ENCODE measurements at places on chromosomes 4 and X. TPM values are rescaled to one million over a fixed set of nuclear protein-coding genes. Genes with fewer than 3 reads are reported as not detected.

DNA sequence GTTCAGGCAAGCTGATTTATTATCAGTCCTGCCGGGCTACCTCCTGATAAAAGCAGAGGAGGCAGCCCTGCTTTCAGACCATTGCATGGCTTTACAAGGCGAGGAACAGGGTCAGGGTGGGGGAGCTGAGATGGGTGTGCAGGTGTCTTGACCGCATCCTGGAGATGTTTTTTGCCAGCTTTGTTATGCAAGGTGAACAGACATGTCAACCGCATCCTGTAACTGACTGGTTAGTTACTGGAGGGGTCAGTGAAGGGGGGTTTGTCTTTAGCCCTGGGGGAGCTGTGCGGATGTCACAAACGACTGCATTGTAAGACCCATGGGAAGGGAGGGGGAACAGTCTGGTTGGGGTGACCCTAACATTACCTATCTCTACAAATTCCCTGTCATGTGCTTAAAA lies 10.0 kb downstream of the ADAM29 start:
- DNase-seq: no peak

- DNase-seq: no peak
Measured at GRCh38 chr4:163523791-163524365, 29.4 kb downstream of the TMA16 start.

- no peak for DNase-seq
Measured at GRCh38 chr4:130077275-130077674, 981.3 kb downstream of the C4orf33 start.

DNA sequence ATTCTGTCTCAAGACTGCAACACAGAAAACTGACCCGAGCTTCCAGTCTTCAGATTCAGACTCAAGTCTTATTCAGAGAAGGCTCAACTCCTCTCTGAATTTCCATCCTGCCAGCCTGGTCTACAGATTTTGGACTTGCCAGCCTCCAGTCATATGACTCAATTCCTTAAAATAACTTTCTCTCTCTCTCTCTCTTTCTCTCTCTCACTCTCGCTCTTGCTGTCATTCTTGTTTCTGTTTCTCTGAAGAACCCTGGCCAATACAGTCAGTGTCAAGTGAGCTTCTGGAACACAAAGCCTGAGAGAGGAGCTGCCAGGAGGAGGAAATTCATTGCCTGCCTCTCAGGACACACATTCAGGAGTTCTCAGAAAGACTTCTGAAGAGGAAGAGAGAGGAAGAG lies 154.9 kb downstream of the PARM1 start:
- no peak for DNase-seq

DNA sequence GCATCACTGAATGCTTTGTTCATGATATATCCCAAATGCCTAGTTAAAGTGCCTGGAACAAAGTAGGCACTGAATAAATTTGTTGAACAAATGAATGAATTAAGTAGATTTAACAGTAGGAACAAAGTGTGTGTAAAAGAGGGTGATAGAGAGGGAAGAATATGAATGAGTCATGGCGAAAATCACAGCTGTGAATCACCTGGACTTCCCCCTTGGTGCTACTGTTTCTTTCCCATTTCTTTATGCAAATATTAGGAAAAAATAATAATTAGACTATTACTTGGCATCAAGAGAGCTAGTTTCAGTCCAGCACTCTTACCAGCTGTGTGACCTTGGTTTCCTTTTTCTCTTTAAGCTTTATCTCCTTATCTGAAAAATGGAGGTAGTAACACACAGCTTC lies 9.2 kb downstream of the SPIN3 start:
- no peak for DNase-seq

- no peak for DNase-seq
Measured at GRCh38 chr4:23981328-23981727, 91.5 kb upstream of the PPARGC1A start.

- no peak for DNase-seq
Measured at GRCh38 chr4:178633263-178633662, 1191.0 kb upstream of the AGA start.

GRCh38 chr4:182688081-182688480 lies 229.1 kb downstream of the DCTD start:
- DNase-seq: peak; percentile 76

- no peak for DNase-seq
Measured at GRCh38 chr4:35494955-35495354, 749.4 kb downstream of the ARAP2 start.

GRCh38 chr4:26962720-26963119 lies 102.1 kb downstream of the STIM2 start:
- no peak for DNase-seq

- no peak for DNase-seq
Measured at GRCh38 chr4:73234712-73235111, 23.9 kb downstream of the ANKRD17 start.

- DNase-seq: no peak
Measured at GRCh38 chr4:80918004-80918403, 112.5 kb upstream of the BMP3 start.

- DNase-seq: no peak
Measured at GRCh38 chrX:64330284-64330683, 65.0 kb downstream of the MTMR8 start.

DNA sequence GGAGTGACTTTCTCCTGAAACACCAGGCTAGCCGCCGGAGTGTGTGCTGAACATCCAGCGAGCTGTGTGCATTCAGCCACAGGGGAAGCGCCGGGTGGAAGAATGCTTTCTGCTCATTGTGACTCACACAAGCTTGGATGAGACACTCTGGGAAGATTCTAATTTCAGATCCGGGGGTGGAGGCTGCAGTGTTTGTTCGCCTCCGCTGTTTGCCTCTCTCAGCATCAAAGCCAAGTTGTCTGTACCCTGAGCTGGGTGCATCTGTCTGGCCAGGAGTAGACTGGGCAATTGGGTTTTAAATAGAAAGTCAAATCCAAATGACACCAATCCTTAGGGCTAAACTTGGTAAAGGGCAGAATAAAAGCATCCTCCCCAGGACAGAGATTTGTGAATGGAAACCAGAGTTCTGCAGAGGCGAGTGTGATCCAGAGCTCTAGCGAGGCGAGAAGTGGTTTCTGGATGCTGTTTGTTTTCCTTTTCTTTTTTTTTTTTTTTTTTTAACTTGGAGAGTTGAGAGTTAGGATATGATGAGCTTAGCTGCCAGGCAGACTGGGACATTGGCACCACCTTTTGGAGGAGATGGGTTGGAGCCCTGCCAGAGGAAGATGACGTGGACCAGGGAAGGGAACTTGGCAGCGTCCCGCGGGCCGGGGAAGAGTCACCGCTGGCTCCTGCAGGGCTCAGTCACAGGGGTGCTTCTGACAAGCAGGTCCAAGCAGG lies 196.0 kb upstream of the PSAPL1 start:
- DNase-seq: no peak

DNA sequence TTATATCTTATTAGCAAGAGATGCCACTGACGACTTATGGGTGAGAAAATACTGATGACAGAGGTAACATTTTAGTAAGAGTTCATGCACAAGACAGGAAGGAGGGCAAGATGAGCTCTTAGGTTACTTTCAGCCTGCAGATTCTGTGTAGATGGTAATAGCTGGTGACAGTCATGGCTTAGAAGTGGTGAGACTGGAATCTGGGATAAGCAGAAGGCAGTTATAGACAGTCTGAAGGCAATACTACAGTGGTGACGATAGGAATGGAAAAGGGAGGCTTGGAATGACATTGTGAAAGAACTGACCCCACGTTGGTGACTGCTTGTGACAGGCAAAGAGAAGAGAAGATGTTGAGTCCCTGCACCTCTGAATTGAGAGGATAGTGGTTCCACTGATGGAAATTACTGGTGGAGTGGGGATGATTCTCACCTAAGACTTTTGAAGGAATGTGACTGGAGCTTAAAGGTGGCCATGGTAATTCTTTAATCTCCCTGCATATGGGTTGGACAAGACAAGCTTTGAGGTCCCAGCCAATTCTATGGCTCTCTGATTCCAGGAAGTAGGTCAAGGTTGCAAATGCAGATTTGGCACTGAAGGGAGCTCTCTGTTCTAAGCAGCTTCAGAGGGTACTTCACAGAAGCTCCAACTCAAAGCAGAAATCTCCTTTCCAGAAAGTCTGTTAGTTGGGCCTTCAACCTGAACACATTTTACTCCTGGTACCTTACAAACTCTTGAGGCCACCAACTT lies 99.7 kb downstream of the RASL11B start:
- DNase-seq: no peak

DNA sequence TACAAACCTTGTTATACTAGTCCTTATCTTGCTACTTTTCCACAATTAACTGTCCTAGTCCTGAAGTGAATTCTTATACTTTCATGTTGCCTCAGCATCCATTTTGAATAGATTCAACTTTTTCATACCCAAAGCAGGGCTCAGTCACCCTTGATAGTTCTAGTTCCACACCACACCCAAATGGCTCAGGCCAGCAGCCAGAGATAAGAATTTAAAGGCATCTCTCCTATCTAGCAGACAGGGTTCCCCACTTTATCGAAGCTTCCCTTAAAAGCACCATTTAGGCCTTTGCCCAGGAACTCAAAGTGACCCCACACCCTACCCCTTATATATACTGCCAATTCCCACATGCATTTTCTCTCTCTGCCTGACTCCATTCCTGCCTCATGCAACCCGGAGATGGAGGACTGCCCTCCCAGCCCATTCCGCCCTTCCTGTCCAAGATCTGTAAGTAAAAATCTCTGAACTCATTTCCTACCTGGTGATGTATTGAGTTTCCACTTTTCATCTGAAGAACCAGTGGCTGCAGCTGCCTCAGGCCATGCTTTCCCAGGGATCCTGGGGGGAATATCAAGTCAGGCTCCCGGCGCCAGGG lies 63.7 kb upstream of the TXK start:
- no peak for DNase-seq

- DNase-seq: no peak
Measured at GRCh38 chr4:130851932-130852331, 1756.0 kb downstream of the C4orf33 start.

DNA sequence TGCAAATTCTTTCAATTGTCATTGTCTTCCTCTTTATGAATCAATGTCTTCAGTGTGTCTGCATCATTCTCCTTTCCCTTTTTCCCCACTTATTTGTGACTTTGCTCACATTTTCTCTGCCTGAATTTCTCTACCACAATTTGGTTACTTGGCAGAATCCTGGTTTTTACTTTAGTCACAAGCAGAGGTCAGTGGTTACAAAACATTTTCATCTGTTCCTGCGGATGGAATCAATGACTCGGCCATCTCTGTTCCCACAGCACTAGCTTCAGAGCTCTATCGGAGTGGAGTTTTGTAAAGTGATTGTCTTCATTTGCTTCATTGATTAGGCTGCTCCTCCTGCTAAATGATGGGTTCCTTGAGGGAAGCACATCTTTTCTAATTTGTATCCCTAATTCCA lies 501.3 kb upstream of the AADAT start:
- no peak for DNase-seq

- DNase-seq: no peak
Measured at GRCh38 chr4:168101026-168101425, 8.7 kb downstream of the ANXA10 start.

- no peak for DNase-seq
Measured at GRCh38 chrX:44484607-44485146, 58.0 kb downstream of the FUNDC1 start.

DNA sequence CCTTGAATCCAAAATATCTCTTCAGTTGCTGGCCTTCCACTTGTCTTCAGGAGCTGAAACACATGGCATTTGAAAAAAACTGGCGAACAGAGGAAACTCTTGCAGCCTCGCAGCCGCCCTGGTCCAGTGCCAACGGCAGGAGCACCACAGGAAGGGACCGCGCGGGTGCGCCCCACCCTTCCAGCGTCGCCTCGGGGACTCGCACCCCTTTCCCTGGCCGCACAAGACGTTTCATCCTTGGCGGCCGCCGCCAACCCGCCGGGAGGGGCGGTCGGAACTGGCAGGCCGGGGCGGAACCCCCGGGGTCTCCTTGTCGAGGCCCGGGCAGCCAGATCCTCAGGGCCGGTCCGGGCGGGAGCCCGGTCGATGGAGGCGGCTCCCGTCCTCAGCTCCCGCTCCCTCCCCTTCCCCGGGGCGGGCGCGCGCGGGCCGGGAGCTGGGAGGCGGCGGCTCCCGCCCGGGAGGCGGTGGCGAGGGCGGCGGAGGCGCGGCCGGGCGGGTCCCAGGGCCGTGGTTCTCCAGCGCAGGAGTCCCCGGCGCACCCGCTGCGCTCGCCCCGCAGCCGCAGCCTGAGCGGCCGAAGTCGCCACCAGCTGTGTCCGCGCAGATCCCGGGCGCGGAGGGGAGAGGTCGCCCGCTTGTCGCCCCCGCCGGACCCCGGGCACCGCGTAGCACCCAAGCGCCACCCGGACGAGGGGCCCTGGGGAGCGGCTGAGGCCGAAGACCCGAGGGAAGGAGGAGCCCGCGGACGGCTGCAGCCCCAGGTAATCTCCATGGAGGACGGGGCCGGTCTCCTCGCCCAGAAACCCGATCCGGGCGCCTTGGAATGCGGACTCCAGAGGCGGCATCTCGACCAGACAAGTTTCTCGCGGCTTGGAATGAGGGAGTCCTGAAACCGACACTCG lies 886 bp upstream of the NDST3 start:
- peak; percentile 89 for DNase-seq

GRCh38 chr4:797066-797465 lies 28.9 kb downstream of the CPLX1 start:
- DNase-seq: no peak

DNA sequence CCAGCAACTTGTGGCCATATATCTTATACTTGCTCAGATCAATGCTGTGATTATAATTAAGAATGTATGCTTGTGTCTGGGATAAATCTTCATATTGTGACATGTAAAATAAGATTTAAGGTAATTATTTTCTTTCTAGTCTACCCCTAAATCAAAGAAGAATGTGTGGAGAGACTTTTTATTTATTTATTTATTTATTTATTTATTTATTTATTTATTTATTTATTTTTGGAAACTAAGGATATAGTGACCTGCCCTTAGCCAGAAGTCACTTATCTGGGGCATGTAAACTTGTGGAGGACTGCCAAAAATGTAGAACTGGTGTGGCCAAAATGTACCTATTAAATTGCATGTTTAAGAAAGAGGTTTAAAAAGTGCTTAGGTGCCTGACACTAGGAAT lies 144.3 kb downstream of the BEND2 start:
- no peak for DNase-seq

- DNase-seq: no peak
Measured at GRCh38 chr4:104641418-104641817, 146.7 kb upstream of the CXXC4 start.

GRCh38 chrX:70496491-70496890 lies 51.9 kb downstream of the DLG3 start:
- no peak for DNase-seq

- no peak for DNase-seq
Measured at GRCh38 chrX:110951472-110952269, 144.3 kb upstream of the PAK3 start.

GRCh38 chrX:7269991-7270390 lies 122.0 kb upstream of the PUDP start:
- DNase-seq: no peak

DNA sequence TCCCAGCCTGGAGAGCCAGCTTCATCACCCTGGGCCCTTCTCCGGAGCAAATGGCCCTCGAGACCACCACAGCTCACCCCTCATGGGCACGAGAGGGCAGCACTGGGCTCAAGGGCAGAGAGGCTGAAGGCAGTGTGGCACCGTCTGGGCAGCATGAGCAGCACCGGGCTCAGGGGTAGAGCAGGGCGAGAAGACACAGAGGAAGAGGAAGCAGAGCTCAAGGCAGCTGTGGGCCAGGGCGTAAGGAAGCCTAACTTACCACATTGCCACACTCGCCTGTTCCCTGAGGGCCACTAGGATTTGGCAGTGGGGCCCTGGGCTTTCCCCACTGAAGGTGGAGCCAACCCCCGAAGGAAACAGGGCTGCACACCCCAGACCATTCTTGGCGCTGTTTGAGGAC lies 15.5 kb downstream of the ZNF185 start:
- DNase-seq: no peak

The CC2D2A gene
- 19.8 TPM for total RNA-seq

The PCDH18 gene
- total RNA-seq: 11.9 TPM

The MAGEA6 gene
- not detected for total RNA-seq

The FOXR2 gene
- total RNA-seq: not detected

The PABPC1L2A gene
- total RNA-seq: 0.31 TPM
